ENCODE measurements at places on chromosomes 6 and 20.

DNA sequence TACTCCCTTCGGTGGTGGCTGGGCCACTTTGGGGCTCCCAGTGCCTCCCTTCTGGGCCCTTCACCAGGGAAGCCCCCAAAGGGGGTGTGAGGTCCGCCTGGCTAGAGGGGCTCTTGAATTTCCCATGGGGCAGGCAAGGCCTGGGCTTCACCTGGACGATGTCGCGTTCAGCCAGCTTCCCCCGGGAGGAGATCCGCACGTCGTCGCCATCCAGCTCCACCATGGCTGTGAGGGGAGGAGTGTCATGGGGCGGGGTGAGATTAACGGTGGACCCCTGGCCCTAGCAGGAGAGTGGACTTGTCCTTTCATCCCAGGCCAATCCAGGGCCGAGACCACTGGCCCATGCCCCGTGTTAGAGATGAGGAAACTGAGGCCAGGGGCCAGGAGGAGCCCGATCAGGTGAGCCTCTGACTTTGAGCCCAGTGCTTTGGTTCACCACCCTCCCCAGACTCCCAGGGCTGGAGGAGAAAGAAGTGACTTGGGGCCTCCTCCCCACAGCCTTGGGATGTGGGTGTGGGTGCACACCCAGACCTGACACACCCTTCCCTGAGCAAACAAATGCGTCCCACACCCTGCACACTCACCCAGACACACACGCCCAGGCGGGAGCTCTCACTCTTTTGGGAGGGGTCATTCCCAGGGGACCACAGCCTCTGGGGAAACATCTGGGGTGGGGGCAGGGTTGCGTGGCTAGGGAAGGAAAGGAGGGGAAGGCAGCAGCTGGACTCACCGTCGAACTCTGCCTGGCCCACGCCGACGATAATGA is 46.1 kb downstream of the RAB44 start:
- DNase-seq, result no peak

DNA sequence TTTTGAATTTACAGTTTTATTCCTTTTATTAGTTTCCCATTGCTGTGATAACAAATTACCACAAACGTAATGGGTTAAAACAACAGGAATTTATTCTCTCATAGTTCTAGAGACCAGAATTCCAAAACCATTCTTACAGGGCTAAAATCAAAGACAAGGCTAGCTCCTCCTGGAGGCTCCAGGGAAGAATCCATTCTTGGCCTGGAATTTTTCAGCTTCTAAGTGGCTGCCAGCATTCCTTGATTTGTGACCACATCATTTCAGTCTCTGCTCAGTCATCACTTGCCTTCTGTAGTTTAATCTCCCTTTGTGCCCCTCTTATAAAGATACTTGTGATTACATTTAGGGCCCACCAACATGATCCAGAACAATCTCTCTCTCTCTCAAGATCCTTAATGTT is 897 bp upstream of the SEL1L2 start:
- no peak for DNase-seq

GRCh38 chr6:14088600-14089192 is 28.9 kb upstream of the CD83 start:
- DNase-seq, result no peak

DNA sequence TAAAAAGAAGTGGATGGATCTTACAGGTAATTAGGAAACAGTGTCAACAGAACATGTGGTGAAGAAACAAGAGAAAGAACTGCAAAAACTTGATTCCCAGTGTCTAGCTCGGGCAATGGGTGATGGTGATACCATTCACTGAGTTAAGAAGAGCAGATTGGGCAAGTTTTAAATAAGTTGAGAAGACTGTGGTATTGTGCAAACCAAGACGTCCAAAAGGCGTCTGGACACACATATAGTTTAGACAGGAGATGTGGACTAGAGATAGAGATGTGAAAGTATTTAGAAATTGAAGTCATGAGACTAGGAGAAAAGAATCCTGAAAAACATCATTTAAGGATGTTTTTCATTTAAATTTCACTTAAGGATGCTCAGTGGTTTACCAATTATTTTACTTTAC is 53.9 kb downstream of the CDK19 start:
- DNase-seq, result peak; percentile 79

DNA sequence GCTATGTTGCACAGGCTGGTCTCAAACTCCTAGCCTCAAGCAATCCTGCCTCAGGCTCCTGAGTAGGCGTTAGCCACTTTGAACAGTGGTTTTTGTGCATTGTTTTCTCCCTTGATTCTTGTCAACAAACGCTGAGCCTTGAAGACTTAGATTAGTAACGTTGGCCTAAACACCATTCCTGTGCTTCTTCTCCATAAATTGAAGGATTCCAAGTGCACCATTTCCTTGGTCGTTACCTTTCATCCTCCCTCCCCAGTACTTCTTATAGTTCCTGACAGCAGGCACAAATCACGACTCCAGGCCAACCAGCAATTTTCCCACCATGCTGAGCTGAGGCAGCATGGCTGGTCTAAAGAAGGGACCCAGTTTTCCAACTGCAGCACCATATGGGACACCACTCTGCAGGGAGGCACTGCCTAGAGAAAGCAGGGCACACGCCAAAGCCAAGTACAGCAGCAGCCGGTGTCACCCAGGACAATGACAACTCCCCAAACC is 8.9 kb downstream of the RPS10 start:
- DNase-seq, result no peak

DNA sequence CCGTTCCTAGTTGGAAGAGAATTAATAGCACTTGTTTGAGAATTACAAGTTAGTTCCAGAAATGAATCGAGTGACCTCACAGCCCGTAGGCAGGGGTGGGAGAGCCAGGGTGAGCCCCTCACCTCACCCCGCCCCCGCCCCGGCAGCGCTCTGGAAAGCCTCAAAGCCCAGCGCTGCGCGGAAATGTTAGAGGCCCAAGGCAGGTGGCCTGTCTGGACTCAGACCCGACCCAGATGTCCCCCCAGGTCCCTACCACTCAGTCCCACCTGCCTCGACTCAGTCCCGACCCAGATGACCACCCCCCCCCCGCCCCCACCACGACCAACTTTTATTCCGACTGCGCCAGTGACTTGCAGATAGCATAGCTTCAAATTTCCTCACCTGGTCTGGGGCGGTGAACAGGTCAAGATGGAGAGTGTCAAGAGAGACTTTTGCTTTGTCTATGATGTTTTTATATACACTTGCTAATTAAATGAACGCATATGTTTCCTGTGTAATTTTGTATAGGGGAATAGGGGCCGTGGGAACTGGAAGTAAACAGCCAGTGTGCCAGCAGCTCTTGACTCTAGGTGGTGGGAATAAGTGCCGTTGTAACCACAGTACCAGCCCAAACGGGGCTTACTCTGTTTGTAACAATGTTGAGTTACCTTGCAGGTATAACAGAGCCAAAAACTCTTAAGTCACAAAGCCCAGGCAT is 1.2 kb upstream of the PXDC1 start:
- DNase-seq, result no peak

- DNase-seq, result no peak
Observed at GRCh38 chr20:49646126-49646525, 67.6 kb downstream of the B4GALT5 start.

GRCh38 chr6:36276581-36277536 is 7.0 kb downstream of the PNPLA1 start:
- DNase-seq, result no peak

- no peak for DNase-seq
Observed at GRCh38 chr6:259901-260508, 32.3 kb upstream of the DUSP22 start.

DNA sequence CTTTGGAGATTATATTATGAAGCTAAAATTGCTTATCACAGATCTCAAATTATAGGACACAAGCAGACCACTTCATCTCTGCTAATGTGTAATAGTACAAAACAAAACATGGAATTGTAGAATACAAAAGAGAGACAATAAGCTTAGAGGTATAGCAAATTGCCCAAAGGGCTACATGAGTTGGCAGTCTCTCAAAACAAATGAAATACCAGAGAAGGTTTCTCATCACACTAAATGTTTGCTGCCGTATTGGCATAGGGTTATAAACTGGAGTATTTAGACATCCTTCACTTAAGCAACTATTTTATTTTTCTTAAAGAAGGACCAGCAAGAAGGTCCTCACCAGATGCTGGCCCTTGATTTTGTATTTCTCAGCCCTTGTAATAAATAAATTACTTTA is 5.9 kb upstream of the EYA4 start:
- DNase-seq, result no peak

GRCh38 chr20:25065625-25066338 is 7.8 kb upstream of the ACSS1 start:
- peak; percentile 58 for DNase-seq

DNA sequence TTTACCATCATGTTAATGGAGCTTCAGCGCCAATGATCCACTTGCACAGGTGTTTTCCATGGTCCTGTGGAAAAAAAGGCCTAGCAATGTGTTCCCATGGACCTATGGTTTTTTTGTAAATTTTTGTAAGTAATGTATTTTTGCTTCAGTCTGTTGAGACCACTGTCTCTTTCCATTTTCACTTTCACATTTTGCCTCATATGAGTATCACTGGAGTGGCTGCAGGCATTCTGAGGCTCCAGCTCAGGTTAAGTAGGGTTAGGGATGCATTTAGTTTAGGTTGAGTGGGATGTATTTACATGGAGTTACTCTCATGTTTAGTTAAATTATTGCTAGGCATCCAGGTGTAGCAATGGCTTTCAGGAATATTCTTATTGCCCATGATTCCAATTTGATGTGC is 19.2 kb upstream of the LMBRD1 start:
- no peak for DNase-seq

- DNase-seq, result peak; percentile 6
Observed at GRCh38 chr6:14983599-14984518, 262.0 kb upstream of the JARID2 start.

GRCh38 chr6:70080443-70081070 is 214.2 kb downstream of the COL19A1 start:
- DNase-seq, result no peak

DNA sequence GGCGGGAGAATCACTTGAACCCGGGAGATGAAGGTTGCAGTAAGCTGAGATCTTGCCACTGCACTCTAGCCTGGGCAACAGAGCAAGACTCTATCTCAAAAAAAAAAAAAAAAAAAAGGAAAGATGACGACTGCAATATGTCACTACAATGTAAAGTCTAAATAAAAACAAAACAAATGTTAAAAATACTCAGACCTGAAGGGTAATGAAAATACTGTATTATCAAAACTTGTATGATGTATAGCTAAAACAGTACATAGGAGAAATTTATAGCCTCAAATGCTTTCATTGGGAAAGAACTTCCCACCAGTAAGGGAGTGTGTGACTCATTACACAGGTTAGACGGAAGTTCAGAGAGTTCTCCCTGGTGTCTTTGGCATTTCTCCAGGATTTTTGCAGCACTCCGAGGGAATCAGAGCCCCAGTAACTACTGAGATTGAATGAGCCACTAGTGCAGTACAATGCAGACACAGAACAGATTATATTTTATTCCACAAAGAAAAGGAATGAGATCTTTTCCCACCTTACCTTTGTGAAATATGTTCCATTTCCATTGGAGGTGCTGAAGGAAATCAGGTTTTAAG is 12.5 kb upstream of the RALGAPB start:
- peak; percentile 31 for DNase-seq

- DNase-seq, result no peak
Observed at GRCh38 chr20:48748556-48748955, 79.2 kb downstream of the PREX1 start.

DNA sequence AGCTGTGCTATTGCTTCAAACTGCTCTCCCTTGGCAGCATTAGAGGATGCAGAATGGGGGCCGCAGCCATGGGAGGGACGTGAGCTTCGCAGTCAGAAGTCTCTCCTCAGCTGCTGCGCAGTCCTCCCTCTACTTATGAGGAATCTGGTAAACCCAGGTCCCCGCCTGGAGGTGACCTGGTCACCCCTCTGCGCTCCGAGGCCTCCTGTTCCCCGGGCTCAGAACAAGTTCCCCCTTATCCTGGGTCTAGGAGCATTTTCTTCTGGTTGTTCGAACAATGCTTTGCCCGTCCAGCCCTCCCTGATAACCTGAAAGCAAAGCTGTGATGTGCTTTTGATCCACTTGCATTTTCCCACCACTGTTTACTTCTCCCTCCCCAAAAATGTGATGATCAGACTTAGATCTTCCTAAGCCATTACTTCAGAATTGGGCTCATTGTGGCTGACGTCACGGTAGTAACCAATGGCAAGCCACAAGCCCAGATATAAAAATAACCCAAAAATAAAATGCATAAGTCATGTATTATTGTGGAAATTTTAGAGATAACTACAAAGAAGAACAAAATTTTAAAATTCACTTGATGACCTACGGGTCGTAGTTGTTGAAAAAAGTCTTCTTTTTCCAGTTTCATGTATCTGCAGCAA is 80.7 kb downstream of the SERAC1 start:
- peak; percentile 52 for DNase-seq

- DNase-seq, result no peak
Observed at GRCh38 chr20:23331450-23332350, 18.9 kb upstream of the NXT1 start.

- no peak for DNase-seq
Observed at GRCh38 chr6:154457046-154457713, 53.3 kb downstream of the CNKSR3 start.

DNA sequence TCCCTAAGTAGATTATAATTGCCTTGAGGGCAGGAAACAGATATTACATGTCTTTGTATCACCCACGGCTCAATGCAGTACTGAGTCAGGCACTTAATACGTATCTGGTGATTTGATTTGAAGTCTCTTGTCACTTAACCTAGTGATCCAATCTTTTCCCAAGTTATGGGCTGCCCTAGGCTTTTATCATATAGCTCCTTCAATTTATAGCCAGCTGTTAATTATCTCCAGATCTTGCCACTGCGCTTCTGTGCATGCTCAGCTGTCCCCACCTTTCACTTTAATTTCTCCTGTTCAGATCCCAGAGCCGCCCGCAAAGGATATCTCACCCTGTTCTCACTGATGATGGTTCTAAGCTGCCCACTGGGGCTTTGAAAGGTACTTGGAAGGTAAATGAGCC is 41.9 kb downstream of the SNHG17 start:
- no peak for DNase-seq

- DNase-seq, result no peak
Observed at GRCh38 chr6:44254191-44255104, 2.9 kb downstream of the SLC35B2 start.

DNA sequence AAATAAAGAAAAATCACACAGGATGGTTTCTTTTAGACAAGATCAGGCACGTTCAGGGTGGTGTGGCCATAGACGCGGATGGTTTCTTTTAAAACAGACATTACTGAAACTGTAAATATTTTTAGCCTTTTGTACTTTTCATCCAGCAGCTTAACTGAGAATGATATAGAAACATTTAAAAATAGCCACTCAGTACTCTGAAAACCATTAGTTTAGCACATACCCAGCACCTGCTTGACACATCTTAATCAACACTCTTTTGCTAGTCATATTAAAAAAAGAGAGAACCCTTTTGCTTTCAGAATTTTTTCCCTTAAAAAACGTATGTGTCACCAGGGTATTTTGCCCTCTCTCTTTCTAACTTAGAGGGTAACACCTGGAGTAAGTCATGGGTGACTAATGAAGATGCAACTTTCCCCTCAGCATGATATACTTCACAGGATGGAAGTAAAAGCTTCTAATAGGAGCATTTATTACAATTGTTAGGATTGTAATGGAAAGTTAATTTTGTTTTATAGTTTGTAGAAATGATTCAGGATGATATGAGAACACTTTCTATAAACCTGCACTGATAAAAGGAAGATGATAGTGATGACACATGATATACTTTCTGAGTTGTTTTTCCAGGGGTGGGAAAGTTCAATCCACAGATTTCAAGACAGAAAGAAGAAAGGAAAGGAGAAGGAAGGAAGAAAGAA is 45.2 kb downstream of the BACH2 start:
- no peak for DNase-seq

GRCh38 chr6:1747003-1747402 is 137.3 kb downstream of the FOXC1 start:
- DNase-seq, result no peak

- DNase-seq, result no peak
Observed at GRCh38 chr6:14447240-14447639, 329.7 kb downstream of the CD83 start.

GRCh38 chr6:140571145-140571544 is 1196.7 kb upstream of the CITED2 start:
- DNase-seq, result no peak
